ENCODE measurements at places on chromosomes 6 and 20.

DNA sequence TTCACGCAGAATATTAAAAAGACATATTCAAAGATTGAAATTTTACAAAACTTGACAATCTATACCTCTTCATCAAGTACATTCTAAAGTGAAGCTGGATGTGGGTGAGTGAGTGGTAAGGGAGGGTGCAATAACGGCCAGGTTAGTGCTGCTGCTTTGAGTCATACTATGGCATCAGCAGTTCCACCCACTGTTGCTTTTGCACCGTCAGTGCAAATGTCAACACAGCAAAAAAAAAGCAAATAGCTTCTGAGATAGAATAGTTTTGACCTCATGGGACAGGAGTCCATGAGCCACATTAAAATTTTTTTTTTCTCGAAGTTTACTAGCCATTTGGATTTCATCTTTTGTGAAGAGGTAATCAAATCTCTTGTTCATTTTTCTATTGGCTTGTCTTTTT lies 31.8 kb downstream of the PSMF1 start:
- DNase-seq: no peak

- DNase-seq: no peak
Observed at GRCh38 chr6:113089056-113089455, 741.9 kb downstream of the RFPL4B start.

GRCh38 chr20:33826270-33826897 lies 15.2 kb downstream of the CHMP4B start:
- DNase-seq: no peak

GRCh38 chr6:159966981-159967380 lies 1.9 kb upstream of the IGF2R start:
- DNase-seq: no peak

DNA sequence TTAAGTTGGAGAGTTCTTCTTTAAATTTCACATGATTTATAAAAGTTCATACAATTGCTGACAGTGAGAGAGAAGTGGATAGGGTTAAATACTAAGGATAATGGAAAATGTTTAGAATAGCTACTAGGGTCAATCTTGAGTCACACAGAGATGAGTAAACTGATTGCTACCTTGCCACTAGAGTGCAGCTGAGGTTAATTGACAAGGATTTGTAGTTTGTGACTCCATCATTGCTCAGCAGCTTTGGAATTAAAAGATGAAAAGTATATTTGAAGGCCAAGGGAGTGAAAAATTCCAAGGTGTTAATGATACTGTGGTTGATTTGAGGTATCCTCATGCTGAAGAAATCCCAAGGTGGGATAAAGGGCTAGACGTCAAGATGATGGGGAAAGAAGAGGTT lies 524.0 kb downstream of the UTRN start:
- DNase-seq: no peak

GRCh38 chr20:13336308-13337089 lies 115.4 kb downstream of the ISM1 start:
- DNase-seq: no peak
